ENCODE measurements at places on chromosomes 11 and 22. TPM values are rescaled to one million over a fixed set of nuclear protein-coding genes. Genes with fewer than 3 reads are reported as not detected.

DNA sequence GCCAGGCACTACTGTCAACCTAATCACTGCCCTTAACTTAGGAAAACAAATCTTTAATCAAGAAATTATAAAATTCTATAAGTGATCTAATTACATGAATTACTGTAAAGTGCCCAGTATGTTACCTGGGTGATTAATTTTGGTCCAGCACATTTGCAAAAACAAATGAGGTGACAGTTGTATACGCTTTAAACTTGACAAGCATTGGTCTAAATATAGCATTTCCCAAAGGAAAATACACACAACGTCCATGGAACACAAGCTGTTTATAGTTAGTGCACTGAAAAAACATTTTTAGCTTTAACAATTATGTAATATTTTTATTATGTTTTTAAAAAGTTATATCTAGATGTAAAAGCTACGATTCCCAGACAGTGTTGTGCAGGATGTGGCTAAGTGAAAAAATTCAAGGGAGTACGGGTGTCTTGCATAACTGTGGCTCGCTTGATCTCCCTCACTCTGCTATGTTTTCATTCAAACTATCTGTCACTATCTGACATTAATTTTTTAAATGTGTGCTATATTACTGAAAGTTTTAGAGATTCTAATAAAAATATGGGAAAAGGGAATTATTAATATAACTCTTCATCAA, 38.8 kb downstream of the PGR start:
- no peak for DNase-seq

DNA sequence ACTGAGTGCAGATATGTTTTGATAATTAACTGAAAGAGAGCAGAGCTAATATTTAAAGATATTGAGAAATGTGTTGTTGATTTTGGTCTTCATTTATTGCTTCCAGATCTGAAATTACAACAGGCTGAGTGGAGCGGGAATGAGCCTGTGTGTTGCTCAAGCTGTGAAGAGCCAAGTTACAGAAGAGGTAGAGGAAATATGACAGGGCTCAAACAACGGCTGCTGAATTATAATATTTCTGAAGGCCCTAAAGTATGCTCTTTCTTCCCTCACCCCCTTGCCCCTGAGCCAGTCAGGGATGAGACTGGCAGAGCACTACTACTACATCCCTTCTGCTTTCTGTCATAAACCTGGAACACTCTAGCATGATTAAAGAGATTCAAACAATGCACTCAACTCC, 115.6 kb downstream of the FANCF start:
- no peak for DNase-seq

Gene GPHA2
- total RNA-seq = not detected

DNA sequence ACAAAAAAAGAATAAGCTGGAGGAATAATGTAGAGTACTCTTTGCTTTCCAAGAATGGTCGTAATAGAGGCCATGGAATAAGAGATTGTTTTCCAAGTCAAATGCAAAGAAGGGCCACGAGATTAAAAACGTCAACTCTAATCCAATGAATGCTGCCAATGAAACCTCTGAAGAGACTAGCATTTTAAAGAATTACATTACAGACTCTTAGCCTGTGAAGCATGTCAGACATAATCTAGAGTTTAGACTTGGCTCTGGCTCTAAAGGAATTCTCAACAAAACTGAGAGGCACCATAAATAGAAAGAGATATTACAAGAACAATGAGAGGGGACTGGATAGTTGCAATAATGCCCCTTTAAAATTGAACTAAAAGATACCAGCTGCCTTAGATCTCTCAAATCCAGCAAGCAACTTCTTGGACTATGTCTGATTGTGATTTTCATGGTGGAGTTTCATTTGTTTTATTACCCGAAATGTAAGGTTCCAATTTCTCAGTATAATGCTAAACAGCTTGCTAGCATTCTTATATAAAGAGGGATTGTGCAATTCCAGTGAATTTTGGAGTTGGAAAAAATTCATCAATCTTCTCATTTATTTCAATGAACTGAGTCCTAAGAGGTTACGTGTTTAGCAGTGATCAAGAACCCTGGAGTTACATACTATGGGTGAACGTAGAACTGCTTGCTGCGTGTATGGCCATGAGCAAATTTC, 5.6 kb downstream of the ETS1 start:
- no peak for DNase-seq

Gene RTN4RL2
- total RNA-seq = 0.79 TPM

DNA sequence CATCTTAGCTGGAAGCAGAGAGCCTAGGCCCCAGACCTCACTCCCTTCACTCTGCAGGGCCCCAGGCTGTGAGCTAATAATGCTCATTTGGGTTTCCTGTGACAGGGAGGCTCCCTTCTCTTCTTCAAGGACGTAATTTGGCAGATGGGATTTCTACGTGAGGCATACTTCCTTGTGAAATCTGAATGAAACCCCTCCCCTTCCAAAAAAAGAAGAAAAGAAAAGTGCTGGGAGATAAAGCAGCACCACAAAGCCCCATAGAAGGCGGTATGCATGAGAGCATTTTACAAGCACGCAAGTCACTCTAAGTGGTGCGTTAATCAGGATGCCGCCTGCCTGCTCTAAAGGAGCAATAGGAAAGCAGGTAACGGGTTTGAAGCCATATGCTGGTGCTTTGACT, 5.7 kb downstream of the P2RX3 start:
- no peak for DNase-seq

Gene VPREB1
- not detected for total RNA-seq

GRCh38 chr11:125416981-125417935, 78.8 kb downstream of the FEZ1 start:
- DNase-seq = no peak
